ENCODE measurements at places on chromosomes 1 and 21.

DNA sequence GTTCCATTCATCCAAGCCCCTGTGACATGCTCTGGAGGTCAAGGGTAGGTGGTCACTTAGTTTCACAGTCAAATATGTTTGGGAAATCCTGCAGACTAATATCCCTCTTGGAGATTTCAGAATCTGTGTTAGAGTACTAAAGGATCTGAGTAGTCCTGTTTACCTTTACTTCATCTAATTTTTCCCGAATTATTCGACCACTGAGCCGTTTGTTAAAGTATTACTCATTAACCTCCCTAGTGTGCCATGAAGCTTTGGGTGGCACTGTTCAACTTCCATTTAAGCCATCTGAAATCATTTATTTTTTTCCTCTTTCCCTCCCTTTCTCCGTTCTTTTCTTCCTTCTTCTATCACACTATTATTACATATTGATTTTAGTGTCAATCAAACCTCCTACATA lies 109.9 kb downstream of the NGF start:
- DNase-seq: no peak

GRCh38 chr1:151847867-151848596 lies 5.5 kb downstream of the THEM5 start:
- no peak for DNase-seq

DNA sequence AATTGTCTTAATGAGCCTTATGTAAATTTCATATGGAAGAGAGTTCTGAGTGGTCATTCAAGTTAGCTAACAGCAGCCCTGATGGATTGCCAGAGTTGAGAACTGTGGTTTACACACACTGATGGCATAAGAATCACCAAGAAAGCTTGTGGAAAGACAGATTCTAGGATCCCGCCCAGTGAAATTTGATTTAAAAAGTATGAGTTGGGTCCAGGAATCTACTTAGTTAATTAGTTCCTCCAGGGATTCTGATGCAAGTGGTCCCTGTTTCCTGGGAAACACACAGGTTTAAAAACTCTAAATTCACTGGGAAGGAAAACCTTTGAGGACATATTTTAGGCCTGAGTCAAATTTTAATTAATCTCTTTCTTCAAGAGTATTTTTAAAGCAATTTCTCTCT lies 144.3 kb downstream of the NTPCR start:
- DNase-seq: no peak

DNA sequence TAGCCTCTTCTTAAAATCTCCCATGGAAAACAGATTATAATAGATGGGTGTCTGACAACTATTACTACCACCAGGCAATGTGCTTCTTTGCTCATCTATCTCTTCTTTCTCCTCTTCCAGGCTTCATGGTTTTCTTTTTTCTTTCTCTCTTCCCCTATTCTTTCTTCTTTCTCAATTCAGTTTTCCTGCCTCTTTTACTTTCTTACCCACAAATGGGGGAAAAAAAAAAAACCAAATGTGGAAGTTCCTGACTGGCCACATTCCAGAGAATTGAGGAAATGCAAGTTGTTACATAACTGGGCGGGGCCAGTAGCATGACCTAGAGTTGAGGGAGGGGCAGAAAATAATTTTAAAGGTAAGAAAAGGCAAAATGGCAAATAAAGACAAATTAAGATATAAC lies 10.9 kb upstream of the SMG7 start:
- no peak for DNase-seq

GRCh38 chr1:31663622-31664452 lies 19.2 kb upstream of the PEF1 start:
- DNase-seq: peak; percentile 3

- DNase-seq: no peak
Observed at GRCh38 chr1:17654519-17654918, 100.6 kb upstream of the ACTL8 start.

- no peak for DNase-seq
Observed at GRCh38 chr1:157099633-157100009, at the start of gene ETV3L. TSS of gene ETV3L (minus strand) at chr1:157099808. CDS start at chr1:157099523, 285 bp downstream.

- DNase-seq: no peak
Observed at GRCh38 chr1:42937836-42938644, 20.6 kb downstream of the SLC2A1 start.

- no peak for DNase-seq
Observed at GRCh38 chr21:46068516-46069079, 29.3 kb upstream of the COL6A2 start.

- DNase-seq: no peak
Observed at GRCh38 chr1:174890024-174890423, 109.7 kb upstream of the CACYBP start.

DNA sequence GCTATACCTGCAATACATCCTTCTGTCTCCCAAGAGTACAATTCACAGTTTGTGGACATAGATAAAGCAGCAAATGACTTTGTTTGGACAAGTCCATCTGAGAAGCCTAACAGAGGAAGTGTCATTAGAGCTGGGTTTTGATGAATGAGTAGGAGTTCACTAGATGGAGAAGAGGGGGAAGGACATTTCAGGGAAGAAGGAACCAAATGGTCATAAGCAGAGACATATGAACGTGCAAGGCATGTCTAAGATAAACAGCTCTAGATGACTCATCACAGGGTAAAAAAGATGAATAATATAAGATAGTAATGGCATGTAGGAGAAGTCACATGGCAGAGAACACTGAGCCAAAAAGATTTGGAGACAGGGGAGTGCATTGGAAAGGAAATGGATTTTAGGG lies 54.5 kb downstream of the HMGB4 start:
- DNase-seq: no peak

DNA sequence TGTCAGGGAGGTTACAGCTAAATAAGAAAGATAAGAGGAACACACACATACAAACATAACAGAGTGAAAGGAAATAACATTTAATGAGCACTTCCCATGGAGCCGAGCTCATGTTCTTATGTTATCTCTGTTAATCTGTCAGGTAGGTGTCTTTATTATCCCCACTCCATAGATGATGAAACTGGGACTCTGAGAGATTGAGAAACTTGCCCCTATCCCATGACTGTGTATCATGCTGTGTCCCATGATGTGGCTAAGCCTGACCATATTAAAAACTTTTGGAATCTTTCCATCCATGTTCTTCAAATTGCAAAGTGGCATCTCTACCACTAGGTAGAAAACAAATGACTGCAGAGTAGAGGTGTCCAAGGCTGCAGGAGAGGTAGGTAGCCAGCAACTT lies 285.2 kb upstream of the SGIP1 start:
- DNase-seq: no peak

GRCh38 chr1:73593364-73593763 lies 604.6 kb downstream of the LRRIQ3 start:
- DNase-seq: no peak

GRCh38 chr1:46220808-46221207 lies 17.7 kb downstream of the LURAP1 start:
- no peak for DNase-seq

DNA sequence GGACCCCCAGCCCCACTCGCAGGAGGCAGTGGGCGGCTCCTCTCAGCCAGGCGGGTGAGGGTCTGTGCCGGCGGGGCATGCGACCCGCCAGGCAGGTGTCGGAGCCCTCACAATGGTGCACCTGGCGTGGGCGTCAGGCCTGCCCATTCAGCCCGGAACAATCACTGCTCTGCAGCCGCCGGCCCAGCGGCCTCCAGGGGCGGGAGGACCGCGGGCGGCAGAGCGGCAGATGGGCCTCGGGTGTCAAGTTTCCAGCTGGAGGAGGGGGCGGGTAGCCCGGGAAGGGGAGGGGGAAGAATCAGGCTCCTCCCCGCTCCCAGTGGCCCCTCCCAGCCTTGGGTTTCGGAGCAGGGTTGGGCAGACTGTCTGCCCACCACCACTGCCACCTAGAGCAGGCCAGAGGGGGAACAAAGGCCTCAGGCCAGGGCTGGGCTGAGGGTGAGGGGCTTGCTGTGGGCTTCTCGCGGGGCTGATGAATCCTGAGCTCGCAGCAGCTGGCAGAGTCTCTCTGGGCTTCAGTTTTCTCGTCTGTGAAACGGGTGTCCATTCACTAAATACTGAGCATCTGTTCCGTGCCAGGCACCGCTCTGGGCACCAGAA lies 39.5 kb upstream of the CASZ1 start:
- DNase-seq: no peak

- peak; percentile 60 for DNase-seq
Observed at GRCh38 chr21:45138199-45139002, 64.0 kb downstream of the ADARB1 start.

- DNase-seq: no peak
Observed at GRCh38 chr1:10658396-10659066, 137.9 kb downstream of the CASZ1 start.

- no peak for DNase-seq
Observed at GRCh38 chr1:2543543-2544092, 12.6 kb upstream of the TNFRSF14 start.

GRCh38 chr1:95197616-95198252 lies 36.3 kb upstream of the RWDD3 start:
- DNase-seq: no peak

- no peak for DNase-seq
Observed at GRCh38 chr1:156009404-156009803, 11.3 kb downstream of the SSR2 start.

DNA sequence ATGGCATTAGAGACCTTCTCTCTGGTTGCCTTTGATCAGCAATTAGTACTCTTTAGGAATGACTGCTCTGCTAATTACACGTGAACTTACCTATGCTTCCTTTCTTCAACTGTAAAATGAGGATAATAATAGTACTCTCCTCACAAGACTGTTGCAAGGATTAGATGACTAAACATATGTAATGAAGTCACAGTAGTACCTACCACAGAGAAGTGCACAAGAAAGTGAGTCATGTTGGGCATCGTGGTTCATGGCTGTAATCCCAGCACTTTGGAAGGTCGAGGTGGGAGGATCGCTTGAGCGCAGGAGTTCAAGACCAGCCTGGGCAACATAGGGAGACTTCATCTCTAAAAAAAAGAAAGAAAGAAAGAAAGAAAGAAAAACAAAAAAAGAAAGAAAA lies 68.1 kb upstream of the AK4 start:
- DNase-seq: no peak

DNA sequence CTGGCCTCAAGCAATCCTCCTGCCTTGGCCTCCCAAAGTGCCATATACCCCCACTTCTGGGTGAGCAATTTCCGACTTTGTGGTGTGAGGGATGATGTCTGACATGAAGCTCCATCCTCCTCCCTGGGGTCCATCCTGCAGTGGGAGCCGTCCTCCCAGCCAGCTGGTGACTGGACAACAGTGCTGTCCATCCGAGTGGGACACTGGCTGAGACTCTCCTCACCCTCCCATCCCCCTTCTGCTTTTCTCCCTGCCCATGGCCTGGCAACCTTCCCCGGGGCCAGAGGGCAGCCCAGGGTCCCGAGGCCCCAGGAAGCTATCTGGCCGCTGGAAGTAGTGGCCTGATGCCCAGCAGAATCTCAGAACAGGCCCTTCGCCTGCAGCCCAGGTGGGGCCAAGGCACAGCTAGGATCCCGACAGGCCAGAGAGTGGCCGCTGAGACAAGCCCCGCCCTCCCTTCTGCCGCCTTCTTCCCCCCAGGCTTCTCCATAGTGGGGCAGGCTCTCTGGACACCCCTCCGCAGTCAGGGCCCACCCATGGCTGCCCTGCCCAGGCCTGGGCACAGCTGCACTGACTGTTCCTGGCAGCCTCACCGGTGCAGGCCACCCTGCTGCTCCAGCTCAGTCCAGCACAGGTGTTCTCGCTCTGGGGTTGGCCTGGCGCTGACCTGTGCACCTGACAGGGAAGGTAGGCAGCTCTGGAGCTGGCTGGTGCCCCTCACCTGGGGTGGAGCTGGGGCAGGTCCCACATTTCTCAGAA lies 8.4 kb upstream of the FAAP20 start:
- no peak for DNase-seq

- DNase-seq: no peak
Observed at GRCh38 chr1:218591966-218592365, 246.8 kb downstream of the TGFB2 start.

- no peak for DNase-seq
Observed at GRCh38 chr1:62726011-62726442, 37.8 kb upstream of the DOCK7 start.

GRCh38 chr1:197234581-197234980 lies 33.5 kb upstream of the CRB1 start:
- no peak for DNase-seq

DNA sequence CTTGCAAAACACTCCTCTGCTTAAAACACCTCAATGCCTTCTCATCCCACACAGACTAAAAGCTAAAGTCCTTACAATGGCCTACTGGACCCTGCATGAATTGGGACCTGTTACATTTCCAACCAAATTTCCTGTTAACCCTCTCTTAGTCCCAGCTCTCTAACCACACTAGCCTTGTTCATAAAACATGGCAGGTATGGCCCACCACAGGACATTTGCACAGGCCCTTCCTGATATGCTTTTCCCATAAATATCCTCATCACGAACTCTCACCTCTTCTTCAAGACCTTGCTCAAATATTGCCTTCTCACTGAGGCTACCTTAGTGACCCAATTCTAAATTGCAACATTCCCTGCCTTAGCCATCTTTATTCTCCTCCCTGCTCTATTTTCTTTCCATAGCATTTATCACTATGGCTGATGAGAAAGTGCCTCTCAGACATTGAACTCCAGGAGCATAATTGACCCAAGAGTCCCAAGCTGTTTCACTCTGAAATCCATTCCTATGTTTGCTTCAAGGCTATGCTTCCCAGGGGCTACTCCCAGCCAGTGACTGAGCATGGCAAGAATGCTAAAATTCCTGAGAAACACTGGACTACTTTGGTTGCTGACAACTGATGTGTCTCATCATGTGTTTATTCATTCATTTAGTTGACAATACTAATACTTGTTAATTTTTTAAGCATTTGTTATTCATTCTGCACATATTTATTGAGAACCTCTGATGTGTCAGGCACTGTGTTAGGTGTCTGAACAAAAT lies 2.7 kb upstream of the PALMD start:
- DNase-seq: no peak

- no peak for DNase-seq
Observed at GRCh38 chr21:28751176-28751575, 241.5 kb downstream of the LTN1 start.

- DNase-seq: no peak
Observed at GRCh38 chr1:17867470-17867869, 112.3 kb downstream of the ACTL8 start.

GRCh38 chr21:45562965-45563364 lies 20.7 kb upstream of the SLC19A1 start:
- DNase-seq: no peak

- no peak for DNase-seq
Observed at GRCh38 chr1:186482661-186483255, 21.8 kb upstream of the PDC start.

GRCh38 chr1:209648346-209648745 lies 3.9 kb downstream of the LAMB3 start:
- no peak for DNase-seq

- DNase-seq: peak; percentile 33
Observed at GRCh38 chr21:44299458-44300261, at the start of gene PFKL. TSS of gene PFKL (plus strand) at chr21:44300053. CDS start at chr21:44300106, 53 bp downstream.

- DNase-seq: no peak
Observed at GRCh38 chr1:157975228-157975950, 18.1 kb upstream of the KIRREL1 start.

DNA sequence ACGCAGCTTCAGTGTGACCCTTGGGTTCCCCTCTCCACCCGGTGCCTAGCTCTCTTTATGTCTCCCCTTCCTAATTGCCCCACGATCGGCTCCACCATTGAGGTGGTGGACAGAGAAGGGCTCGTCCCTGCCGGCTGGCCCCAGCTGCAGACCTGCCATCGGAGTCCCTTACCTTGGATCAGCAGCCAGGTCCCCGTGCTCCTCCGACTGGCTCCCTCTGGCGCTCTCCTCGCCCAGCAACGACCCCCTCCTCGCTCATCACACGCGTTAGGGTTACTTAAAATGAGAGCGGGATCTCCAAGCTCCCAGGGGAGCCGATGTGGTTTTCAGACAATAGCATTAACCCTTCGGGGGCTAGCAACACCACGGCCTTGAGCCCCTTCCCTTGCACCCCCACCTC lies 8.1 kb upstream of the ETV3L start:
- no peak for DNase-seq

- DNase-seq: no peak
Observed at GRCh38 chr1:44276901-44277300, 63.6 kb downstream of the DMAP1 start.
